ENCODE measurements at places on chromosomes 2 and 18. TPM values are rescaled to one million over a fixed set of nuclear protein-coding genes. Genes with fewer than 3 reads are reported as not detected.

Gene ASXL3
- not detected for total RNA-seq

Gene NTSR2
- not detected for total RNA-seq

Gene FBXO36
- 0.94 TPM for total RNA-seq

Gene YWHAQ
- 796 TPM for total RNA-seq

Gene EML6
- total RNA-seq, result 1.9 TPM

Gene PTPN4
- total RNA-seq, result 23.4 TPM

Gene AFF3
- not detected for total RNA-seq

Gene SERPINB12
- total RNA-seq, result not detected

Gene M1AP
- total RNA-seq, result not detected

Gene TMEM169
- total RNA-seq, result 0.35 TPM

Gene FER1L5
- total RNA-seq, result not detected

All from A549 treated with ZK216348 at 1 μM for 4 hours (cell line).